NK-92 treated with Interleukin-12 subunit alpha and Interleukin-12 subunit beta, amount 100 ng/mL, for 24 hours (cell line): ENCODE measurements at places on chromosomes 7 and 10.

GRCh38 chr7:102888561-102889233, 24.1 kb upstream of the LRRC17 start:
- no peak for DNase-seq

- DNase-seq: no peak
Measured at GRCh38 chr7:13822678-13823077, 166.8 kb downstream of the ETV1 start.

- DNase-seq: no peak
Measured at GRCh38 chr7:23615331-23615730, 18.1 kb downstream of the CCDC126 start.

DNA sequence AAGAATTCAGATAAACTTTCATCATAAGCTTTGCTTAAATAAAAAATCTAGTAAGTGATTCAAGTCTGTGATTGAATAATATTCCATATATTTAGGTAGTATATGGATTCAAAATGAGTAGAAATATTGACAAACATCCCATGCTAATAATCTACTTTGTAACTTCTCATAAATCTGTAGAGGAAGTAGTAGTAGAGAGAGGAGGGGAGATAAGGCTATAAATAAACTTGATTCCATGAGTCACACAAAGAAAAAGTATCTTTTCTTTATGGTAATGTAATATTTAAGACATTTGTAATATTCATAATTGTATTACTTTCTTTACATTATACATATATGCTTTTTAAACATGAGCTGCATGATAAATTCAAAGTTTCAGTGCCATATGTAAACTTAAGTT, 25.6 kb upstream of the CD36 start:
- no peak for DNase-seq

DNA sequence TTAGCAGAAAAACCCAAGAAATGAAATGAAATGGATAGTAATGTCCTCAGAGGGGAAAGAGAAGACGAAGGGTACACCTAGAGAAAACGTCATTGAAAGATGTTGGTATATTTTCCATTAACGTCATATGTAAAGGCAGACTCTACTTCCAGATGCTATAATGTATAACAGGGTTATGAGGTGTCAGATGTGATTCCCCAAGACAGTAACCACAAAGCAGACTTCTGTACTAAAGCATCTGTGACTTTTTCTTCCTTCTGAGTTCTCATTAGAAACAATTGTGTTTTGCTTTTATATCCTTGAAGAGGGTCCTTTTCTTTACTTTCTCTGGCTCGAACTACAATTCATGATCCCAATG, 37.4 kb downstream of the LRRC72 start:
- no peak for DNase-seq

DNA sequence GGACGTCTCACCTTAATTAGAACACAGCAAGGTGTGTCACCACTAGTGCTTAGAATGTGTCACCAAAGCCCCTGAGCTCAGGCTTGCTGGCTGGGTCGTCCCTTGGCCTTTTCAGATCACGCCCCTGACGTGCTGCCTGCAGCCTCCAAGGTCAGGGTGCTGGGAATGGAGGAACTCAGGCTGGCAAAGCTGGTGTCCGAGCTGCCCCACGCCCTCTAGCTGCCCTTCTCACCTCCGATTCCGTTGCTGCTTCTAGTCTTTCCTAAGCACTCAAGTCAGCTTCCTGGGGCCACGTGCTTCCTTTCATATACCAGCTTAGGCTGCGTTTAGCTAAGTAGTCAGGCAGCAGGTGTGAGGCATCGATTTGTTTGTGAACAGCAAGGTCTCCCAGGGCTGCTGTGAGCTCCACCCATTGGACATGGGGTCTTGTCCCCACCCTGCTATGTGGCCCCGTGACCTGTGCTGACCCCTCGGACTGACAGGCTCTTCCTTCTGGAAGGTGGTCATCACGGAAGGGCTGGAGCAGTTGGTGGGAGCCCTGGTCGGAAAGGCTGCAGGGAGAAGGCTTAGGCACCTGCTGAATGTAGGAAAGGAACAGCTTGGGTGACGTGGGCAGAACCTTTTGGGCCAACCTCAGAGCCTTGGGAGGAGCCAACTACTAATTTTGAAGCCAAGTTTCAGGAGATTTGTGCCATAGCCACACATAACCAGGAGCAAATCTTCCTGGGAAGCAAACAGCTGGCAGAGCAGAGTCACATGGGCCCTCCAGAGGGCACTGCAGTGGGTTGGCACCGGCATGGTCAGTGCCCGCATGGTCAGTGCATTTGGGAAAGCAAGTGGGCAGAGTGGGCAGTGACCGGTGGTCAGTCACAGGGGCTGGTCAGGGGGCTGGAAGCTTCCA, 28.8 kb downstream of the VIPR2 start:
- DNase-seq: no peak

DNA sequence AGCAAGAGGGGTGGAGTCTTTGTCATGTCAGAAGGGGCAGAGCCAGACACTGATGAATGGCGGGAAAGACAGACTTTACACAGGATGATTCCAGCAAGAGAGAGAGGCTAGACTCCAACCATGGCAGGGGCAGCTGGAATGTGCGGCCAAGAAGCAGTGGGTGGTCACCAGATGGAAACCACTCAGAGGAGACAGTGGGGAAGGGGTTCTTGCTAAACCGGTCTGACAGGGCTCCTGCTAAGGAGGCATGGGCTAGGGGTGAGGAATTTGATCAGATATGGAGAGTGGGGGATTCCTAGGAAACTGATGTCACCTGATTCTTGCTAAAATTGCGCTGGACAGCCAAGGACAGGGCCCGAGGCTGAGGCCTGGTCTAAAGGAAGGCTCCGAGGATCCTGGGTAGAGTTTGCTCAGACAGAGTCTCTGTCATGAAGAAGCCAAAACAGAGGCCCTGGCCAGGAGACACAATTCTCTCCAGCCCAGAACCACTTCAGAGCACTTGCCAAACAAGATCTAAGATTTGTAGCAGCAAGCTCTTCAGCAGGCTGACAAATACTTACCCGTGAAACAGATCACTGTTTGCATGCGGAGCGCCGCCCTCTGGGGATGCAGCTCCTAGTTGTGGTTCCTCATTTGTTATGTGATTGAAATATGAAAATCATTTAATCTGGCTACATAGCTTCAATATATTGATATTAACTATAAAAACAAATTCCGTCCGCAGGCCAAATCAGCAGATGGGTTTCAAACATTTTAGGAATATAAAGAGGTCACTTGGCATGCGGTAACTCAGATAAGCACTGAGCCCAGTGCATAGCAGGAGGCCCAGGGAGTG, 377.0 kb downstream of the TCERG1L start:
- no peak for DNase-seq
